ENCODE measurements at places on chromosomes 1 and 21. TPM values are rescaled to one million over a fixed set of nuclear protein-coding genes. Genes with fewer than 3 reads are reported as not detected.

GRCh38 chr1:93177991-93178390 lies 2.2 kb downstream of the TMED5 start:
- DNase-seq: no peak

Gene HMGCS2
- total RNA-seq: not detected

GRCh38 chr1:42430286-42431135 lies 25.3 kb downstream of the ZMYND12 start:
- DNase-seq: no peak

DNA sequence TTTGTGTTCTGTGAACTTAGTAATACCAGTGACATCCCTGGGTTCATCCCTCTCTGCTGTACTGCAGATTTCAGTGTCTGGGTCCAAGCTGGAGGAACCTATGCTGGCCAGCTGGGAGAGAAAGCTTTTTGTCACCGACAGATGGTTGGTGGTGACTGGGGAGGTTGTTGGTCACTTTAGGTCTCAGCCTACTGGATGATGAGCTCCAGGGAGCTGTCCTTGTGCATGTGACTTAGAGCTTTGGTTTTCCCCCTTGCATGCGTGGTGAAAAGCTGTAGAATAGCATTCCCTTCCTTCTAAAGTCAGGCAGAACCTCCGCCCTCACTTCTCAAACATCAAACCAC lies 22.9 kb upstream of the IKBKE start:
- no peak for DNase-seq

DNA sequence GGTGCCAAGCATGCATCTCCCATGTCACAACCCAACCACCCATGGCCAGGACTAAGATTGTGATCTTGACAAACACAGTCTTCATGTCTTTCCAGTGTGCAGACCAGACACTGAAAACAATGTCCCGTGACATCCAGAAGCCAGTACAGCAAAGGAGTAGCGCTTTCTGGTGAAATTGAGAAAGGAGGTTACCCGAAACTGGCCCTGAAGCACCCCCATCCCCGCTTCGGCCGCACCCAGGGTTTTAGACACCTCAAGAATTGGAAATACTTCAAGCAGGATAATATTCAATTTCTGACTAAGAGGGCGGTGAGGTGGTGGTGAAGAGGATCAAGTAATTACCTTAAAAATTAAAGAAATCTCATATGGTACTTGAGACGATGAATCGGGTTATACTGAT lies 10.6 kb upstream of the S100A8 start:
- DNase-seq: no peak

Gene NTMT2
- not detected for total RNA-seq

Gene OR2L2
- total RNA-seq: not detected

Gene GBP5
- total RNA-seq: 0.20 TPM

- no peak for DNase-seq
Measured at GRCh38 chr1:208433086-208433485, 188.9 kb upstream of the PLXNA2 start.

Gene ASCL5
- total RNA-seq: not detected

DNA sequence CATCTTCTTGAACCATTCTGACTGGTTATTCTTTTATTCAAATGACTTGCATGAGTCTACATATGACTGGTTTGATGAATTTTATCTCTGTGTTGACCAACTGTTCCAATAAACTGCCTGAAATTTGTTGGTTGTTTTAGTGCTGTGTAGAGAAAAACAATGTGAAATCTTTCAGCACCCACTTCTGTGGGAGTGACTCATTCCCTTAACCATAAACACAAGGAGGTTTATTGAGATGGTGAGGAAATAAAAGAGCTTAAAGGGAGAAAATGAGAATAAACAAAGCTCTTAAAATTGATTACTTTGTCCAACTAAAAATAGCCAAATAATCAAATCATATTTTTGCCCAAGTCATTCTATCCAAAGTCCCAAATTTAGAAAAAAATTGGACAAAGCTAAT lies 341.1 kb downstream of the TGFB2 start:
- no peak for DNase-seq

Gene PAPPA2
- total RNA-seq: 0.40 TPM

DNA sequence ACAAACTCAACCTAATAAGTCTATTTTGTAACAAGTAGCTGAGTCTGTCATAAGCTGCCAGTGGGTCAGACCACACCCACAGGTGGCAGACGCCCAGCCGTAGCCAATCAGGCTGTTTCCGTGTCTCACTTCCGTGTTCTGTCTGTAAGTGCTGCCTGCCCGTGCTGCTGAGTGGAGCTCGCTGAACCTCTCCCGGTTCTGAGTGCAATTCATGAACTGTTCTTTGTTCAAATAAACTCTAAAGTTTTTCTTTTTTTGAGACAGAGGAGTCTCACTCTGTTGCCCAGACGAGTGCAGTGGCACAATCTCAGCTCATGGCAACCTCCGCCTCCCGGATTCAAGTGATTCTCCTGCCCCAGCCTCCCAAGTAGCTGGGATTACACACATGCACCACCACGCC lies 25.1 kb downstream of the POFUT2 start:
- no peak for DNase-seq

Gene PADI1
- total RNA-seq: not detected
